ENCODE measurements at places on chromosomes 6 and 20.

DNA sequence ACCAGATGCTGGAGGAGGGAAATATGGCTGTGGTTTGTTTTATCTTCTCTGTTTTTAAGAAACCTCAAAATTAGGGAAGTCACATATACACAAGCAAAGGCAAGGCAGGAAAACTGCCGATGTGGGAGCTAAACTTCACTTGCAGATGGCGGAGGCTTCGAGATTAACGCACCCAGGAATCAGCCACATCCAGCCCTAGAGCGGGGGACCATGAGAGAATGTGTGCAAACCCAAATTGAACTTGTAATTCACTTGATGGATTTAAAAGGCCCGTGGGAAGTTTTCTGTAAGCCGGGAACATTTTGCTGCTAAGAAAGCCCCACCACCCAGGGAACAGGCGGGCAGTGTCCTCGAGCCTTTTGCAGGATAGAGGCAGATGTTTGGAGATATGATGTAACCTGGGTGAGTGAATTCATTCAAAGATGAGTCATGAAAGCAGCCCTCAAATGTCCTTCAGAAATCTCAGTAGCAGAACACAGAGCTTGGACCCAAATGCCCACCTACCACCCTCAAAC is 39.9 kb downstream of the PREX1 start:
- no peak for DNase-seq

GRCh38 chr6:152598901-152599537 is 38.1 kb downstream of the SYNE1 start:
- no peak for DNase-seq

GRCh38 chr20:49799698-49800097 is 12.9 kb upstream of the SLC9A8 start:
- DNase-seq: no peak

GRCh38 chr20:10329387-10330005 is 104.5 kb downstream of the MKKS start:
- no peak for DNase-seq

GRCh38 chr6:32945108-32945760 is 4.4 kb upstream of the HLA-DMB start:
- DNase-seq: no peak

GRCh38 chr6:123053602-123054225 is 57.7 kb downstream of the CLVS2 start:
- DNase-seq: no peak

GRCh38 chr20:38109591-38110524 is 55.2 kb downstream of the TGM2 start:
- no peak for DNase-seq

DNA sequence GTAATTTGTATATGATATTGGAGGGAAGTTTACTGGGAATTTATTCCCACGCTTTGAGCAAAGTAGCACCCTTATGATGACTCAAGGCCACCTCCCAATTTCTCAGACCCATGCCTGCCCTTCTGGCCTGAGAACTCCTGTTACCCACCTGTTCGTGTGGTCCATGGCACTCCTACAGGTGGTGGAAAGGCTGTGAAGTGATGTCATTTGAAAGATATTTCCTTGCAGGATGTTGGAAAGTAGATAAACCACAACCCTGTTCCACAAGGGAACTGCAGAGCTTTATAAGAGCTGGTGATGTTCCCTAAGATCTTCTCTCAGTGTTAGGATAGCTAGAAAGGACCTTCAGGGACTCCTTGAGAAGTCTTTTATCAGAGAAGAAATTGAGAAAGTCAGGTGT is 70.5 kb downstream of the ADGRG6 start:
- no peak for DNase-seq

GRCh38 chr6:3808759-3809514 is 40.2 kb upstream of the FAM50B start:
- no peak for DNase-seq

GRCh38 chr6:31737315-31737990 is 1.1 kb upstream of the CLIC1 start:
- DNase-seq: peak; percentile 45

GRCh38 chr6:27582928-27583725 is 110.2 kb upstream of the ZNF184 start:
- DNase-seq: no peak

GRCh38 chr6:160221918-160222317 is 36.7 kb downstream of the SLC22A2 start:
- no peak for DNase-seq

- no peak for DNase-seq
These were observed 4.0 kb upstream of the FOXF2 start for GRCh38 chr6:1385129-1386037.

- DNase-seq: no peak
These were observed 37.3 kb upstream of the BPIFA2 start for GRCh38 chr20:33130568-33131061.

DNA sequence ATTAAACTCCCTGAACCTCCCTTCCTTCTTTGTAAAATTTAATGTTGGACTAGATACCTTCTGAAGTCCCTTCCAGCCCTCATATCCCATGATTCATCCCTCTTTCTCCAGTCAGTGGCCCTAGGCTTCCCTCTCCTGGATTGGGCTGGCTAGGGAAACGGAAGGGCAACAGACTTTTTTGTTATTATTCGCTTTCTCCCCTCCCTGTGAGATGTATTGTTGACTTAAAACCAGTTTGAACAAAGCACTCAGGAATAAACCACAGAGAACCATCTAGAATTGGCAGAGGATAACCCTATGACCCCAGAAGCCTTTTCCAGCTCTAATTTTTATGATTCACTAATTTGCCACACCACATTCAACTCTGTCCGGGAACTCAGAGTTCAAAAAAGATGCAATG is 239.7 kb upstream of the SUPT3H start:
- no peak for DNase-seq

GRCh38 chr6:68754681-68755213 is 119.7 kb downstream of the ADGRB3 start:
- DNase-seq: no peak

Measured in NCI-H1092 (cell line).